ENCODE measurements at places on chromosomes 11 and 22. TPM values are rescaled to one million over a fixed set of nuclear protein-coding genes. Genes with fewer than 3 reads are reported as not detected.

- peak; percentile 6 for DNase-seq
These were observed 839 bp downstream of the CBY1 start for GRCh38 chr22:38657045-38657909.

GRCh38 chr11:103898577-103899336 is 137.7 kb upstream of the DDI1 start:
- no peak for DNase-seq

GRCh38 chr22:42256220-42256619 is 14.2 kb downstream of the TCF20 start:
- DNase-seq = no peak

The ACR gene
- total RNA-seq = not detected

DNA sequence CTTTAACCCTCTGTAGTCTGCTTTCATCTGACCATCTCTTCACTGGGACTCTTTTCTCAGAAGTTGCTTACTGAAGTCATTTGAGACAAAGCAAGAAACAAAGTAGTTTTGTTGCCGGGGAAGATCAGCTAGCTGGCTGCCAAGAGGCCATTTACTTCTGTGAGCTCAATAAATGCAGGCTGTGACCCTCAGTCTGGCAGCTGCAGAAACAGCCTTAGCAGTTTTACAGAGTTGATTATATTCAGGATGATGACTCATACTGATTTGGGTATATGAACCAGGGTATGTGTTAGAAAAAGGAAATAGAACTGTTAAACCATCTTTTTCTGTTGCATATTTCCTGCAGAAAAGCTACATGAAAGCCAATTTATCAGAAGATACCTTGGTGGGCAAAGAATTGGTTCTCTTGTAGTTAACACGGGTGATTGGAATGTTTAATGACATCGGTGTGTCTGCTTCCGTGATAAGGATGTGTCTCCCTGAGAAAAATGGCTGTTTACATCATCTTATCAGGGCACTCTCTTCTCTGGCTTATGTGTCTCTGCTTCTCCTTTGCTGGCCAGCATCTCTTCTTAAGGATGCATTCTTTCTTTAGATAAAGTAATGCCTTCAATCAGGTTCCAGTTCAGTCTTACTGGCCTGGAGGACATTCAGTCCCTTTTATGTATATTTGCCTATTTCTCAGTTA is 18.5 kb downstream of the FIBIN start:
- DNase-seq = no peak

- DNase-seq = no peak
These were observed 163.2 kb downstream of the MSANTD4 start for GRCh38 chr11:105858841-105859240.

- DNase-seq = no peak
These were observed 45.8 kb downstream of the IGLL1 start for GRCh38 chr22:23534201-23534850.

The SLC22A8 gene
- total RNA-seq = not detected

DNA sequence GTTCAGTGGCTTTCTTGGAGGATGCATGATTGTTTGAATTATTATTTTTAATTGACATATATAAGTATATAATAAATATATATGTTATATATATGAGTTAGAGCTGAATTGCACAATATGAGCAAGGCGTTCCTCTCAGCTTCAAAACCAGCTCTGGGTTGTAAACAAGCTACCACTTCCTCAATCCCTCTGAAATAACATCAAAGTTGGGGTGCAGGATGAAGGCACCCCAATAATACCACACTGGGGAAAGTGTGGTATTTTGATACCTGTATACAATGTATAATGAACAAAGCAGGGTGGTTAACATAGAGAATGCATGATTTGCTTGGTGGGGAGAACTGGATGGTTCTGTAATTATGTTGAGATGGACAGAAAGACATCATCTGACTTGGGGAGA is 1.7 kb upstream of the SORL1 start:
- DNase-seq = no peak

GRCh38 chr11:105226091-105226490 is 86.5 kb upstream of the CARD18 start:
- DNase-seq = no peak

The PGA3 gene
- not detected for total RNA-seq

DNA sequence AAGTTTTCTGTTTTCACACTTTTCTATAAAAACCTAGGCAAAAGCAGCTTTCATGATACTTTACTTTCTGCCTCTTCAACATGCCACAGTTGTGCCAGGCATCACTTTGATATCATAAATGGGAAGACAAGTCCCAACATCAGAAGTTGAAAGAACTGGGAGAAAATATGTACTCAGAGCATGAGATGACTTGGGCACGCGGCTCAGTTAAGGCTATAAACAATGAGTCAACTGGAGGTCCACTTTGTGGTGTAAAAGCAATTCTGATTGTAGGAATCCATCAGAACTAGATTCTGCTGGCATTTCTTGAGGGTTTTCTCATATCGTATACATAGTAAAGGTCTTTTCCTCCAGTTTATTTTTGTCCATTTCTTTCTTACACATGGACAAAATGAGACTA is 109.7 kb upstream of the USP47 start:
- DNase-seq = no peak

- no peak for DNase-seq
These were observed 24.0 kb downstream of the ANKK1 start for GRCh38 chr11:113411536-113411935.

GRCh38 chr11:57357310-57357709 is 19.2 kb downstream of the P2RX3 start:
- DNase-seq = no peak

DNA sequence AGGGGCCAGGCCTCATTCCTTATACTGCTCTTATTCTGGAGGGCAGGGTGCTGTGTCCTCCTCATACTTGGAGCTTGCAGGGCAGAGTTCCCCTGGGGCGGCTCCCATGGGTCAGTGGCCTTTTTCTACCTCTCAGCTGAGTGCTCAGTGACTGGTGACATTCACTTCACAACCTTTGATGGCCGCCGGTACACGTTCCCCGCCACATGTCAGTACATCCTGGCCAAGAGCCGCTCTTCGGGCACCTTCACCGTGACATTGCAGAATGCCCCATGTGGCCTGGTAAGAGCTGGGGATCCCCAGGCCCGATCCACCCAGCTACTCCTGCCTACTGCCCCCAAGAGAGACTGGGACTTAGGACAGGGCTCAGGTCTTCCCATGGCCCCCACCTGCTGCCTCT is 14.5 kb downstream of the OTOG start:
- DNase-seq = no peak

The KCNJ5 gene
- not detected for total RNA-seq

DNA sequence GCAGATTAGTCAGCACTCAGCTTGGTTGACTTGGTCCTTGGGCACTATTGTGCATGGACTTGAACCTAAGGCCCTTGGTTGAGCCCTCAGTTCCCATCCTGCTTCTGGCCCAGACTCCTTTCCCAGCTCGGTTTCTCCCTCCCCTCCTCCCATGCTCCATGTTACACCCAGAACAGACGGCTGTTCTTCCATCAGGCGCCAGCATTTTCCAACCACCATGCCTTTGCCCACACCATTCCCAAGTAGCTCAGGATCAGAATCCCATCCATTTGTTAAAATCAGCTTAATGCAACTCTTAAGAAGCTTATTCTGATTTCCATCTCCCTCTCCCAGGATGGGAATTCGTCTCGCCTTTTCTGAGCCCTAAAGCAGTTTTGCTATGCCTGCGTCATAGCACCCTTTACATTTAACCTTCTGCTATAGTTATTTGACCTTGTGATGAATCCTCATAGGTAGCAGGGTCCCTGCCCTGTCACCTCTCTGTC is 110.7 kb downstream of the MICAL2 start:
- DNase-seq = no peak

Measured in activated T-cell treated with anti-CD3 and anti-CD28 coated beads, Interleukin-2, amount 50 U/mL, for 4 hours (primary cell).